ENCODE measurements at places on chromosomes 5 and 9. TPM values are rescaled to one million over a fixed set of nuclear protein-coding genes. Genes with fewer than 3 reads are reported as not detected.
A peak's percentile ranks its signal among the peaks of the same experiment; 100 is the strongest.

GRCh38 chr9:114317665-114318357 lies 5.1 kb upstream of the ORM1 start:
- no peak for DNase-seq

DNA sequence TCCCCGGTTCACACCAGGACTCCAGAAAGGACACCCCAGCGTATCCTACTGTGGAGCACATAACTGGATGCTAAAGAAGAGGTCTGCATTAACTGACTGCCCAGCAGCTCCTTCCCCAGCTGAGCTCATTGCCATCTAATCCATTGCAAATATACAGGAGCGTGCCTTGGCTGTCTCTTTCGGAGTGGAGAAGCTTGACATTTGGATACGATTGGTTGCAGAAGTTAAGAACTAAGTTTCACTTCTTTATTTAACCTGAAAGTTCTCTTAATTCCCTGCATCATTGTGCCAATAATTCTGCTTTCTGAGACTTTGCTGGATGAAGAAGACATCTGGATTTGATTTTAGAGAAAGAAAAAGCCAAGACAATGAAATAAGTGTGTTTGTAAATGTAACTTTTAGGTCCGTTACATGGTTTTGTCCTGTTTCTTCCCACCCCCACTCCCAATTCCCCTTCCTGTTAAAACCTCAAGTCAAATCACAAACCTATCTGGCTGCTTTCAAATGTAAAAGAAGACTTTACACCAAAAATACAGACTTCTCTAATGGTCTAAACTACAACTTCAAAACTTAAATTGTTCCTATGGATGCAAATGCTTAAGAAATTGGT lies 33.9 kb downstream of the TAS2R1 start:
- no peak for DNase-seq

DNA sequence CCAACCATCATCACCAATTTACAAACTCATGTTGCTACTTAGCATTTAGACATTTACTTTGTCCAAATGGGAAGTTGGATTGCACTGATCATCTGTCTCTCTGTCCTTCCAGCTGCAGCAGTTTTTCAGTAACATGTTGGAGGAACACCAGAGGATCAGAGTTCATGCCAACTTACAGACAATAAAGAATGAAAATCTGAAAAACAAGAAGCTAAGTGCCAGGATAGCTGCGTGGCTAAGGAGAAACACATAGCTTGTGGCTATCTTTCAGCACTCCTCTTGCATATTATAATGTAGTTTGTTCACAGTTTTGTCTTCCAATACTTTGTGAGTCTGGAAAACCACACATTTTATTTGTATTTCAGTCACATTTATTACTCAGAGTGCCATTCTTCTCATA lies 6.4 kb upstream of the ARL14EPL start:
- DNase-seq = no peak

GRCh38 chr5:134784946-134785620 lies 26.5 kb downstream of the DDX46 start:
- no peak for DNase-seq

GRCh38 chr5:145237843-145238242 lies 597.3 kb downstream of the PRELID2 start:
- DNase-seq = no peak

DNA sequence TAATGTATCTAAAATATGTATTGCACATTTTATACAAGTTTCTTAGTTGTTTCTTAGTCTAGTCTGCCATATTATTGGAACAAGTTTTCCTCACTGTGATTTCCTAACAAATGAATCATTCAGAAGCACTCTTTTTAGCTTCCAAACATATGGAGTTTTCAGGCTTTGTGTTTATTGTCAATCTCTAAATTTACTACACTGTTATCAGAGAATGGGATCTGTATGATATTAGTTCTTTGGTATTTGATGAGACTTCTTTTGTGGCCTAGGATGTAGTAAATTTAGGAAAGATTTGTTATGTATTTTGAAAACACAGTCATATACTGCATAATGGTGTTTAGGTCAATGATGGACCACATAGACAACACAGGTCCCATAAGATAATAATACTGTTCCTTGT lies 25.7 kb downstream of the SREK1IP1 start:
- DNase-seq = no peak

- DNase-seq = no peak
These were observed 42.9 kb downstream of the STARD4 start for GRCh38 chr5:111469293-111469896.

DNA sequence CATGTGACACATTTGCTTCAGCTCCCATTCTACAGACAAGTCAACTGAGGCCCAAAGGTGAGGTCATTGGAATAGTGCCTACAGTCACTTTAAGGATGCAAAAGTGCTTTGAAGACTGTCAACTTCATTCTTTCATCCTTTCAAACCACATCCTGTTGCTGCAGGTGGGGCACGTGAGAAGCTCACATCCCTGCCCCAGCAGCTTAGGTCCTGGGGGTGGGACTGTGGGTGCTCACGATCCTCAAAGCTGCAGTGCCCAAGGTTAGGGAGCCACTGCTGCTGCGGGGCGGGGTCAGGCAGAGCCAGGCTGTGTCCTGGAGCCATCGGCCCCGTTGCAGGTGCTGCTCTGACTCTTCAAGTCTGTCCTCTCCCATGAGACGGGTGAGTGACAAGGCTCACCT lies 57.9 kb upstream of the IER5L start:
- peak; percentile 39 for DNase-seq

- DNase-seq = no peak
These were observed 27.1 kb downstream of the GRAMD2B start for GRCh38 chr5:126450346-126450745.

GRCh38 chr5:31962351-31962751 lies 211.8 kb downstream of the GOLPH3 start:
- DNase-seq = no peak

GRCh38 chr5:80941496-80941895 lies 18.7 kb upstream of the RASGRF2 start:
- no peak for DNase-seq

DNA sequence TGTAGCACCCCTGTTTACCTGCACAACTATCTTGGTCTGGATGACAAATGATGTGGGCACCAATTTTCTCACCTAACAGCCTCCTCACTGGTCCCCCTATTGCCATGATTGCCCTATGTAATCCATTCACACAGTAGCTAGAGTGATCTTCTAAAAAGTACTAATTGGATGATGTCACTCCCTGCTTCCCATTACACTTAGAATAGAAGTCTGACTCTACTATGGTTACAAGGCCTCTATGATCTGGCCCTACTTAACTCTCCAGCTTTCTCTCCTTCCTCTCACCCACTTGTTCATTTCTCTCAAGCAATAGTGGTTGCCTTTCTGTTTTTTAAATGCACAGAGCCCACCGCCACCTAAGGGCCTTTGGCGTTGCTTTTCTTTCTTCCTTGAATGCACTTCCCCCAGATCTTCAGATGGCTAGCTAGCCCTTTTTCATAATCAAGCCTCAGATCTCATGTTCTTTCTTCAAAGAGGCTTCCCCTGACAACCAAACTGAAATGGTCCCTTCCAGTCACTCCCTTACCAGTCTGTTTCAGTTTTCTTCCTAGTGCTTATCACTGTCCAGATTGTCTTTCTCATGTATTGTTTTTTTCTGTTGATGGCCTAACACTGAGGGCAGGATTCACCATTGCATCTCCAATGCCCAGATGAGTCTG lies 8.7 kb downstream of the IGIP start:
- no peak for DNase-seq

DNA sequence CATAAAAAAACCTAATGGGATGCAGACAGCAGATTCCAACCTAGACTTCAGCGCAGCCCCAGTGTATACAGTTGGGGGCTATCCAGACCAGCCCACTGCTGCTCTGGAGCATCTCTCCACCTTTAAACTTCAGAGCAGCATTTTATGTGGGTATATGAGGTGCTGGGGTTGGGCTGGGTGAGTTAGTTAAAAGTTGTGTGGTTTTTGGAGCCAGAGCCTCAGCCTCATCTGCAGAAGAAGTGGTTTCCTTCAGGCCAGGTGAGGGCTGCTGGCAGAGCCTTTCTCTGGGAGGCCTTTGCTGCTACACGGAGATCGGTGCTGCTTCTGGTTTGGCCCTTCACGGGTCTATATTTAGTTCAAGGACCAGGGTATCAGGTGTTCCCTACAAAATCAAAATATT lies 228.3 kb downstream of the PDZD2 start:
- DNase-seq = no peak

GRCh38 chr5:90613459-90613858 lies 54.9 kb downstream of the ADGRV1 start:
- no peak for DNase-seq

DNA sequence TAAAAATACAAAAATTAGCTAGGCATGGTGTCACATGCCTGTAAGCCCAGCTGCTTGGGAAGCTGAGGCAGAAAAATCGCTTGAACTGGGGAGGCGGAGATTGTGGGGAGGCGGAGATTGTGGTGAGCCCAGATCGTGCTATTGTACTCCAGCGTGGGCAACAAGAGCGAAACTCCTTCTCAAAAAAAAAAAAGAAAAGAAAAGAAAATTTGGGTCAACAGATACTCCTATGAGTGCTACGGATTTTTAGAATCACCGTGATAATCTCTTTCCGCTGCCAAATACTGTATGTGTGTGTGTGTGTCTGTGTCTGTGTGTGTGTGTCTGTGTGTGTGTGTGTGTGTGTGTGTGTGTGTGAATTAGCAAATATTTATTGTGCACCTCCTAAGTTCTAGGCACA lies 64.4 kb downstream of the ARRDC3 start:
- no peak for DNase-seq

GRCh38 chr5:14431534-14431933 lies 150.1 kb upstream of the OTULINL start:
- DNase-seq = no peak

DNA sequence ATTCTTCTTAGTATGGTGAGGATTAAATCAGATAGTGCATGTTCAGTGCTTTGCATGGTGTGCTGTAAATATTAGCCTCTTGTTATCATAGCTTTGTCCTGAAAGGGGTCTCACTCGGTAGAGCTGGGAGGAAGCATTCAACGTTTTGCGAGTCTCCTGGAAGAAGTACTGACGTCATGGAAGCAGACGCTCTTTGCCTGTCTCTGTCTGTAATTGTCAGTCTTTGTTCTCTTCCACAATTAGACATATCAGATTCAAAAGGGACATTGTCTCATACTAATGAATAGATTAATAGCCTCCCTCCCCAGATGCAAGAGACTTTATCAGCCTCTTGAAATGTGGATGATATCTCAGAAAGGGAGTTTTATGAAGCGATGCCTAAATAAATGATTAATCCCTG lies 91.8 kb upstream of the CXCL14 start:
- no peak for DNase-seq

DNA sequence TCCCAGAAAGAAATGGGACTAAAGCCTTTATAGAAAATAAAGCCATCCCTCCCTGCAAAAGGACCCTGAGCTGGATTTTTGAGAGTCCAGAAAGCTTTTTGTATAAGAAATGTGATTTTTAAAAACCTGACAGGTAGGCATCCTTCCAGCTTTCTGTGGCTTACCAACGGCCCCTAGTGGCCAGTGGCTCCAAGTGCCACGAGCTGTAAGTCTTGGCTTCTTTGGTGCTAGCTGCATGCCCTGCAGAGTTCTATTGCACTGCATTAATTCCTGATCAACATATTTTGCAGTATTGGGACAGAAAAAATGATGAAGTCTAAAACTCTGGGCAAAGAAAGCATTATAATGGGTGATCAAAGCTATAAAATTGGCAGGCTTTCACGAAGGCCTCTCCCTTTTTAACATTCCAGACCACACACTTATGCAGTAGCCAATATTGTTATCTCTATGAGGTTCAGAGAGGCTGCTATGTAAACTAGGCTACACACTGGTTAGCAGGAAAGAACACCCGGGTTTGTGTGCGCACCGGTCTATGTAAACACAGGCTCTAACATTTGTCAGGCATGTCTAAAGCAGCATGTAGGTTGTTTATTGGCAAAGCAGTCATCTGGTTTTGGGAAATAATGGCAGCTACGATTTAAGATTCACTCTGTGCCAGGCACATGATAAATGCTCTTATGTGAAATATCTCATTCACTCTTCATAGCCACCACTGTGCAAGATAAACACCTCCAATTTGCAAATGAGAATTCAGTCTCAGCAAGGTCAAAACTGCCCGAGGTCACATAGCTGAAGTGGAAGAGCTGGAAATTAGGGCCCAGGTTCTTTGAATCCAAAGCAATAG lies 55.2 kb downstream of the NMUR2 start:
- DNase-seq = no peak

DNA sequence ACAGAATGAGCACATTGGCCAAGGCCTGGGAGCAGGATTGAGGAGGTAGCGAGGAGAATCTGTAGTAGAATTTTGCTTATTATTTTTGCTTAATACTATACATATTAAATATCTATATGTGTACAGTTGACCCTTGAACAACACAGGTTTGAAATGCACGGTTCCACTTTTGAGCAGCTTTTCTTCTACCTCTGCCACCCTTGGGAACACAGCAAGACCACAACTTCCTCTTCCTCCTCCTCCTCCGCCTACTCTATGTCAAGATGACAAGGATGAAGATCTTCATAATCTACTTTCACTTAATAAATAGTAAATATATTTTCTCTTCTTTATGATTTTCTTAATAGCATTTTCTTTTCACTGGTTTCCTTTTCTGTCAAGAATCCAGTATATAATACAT lies 541.4 kb downstream of the KCTD16 start:
- no peak for DNase-seq

DNA sequence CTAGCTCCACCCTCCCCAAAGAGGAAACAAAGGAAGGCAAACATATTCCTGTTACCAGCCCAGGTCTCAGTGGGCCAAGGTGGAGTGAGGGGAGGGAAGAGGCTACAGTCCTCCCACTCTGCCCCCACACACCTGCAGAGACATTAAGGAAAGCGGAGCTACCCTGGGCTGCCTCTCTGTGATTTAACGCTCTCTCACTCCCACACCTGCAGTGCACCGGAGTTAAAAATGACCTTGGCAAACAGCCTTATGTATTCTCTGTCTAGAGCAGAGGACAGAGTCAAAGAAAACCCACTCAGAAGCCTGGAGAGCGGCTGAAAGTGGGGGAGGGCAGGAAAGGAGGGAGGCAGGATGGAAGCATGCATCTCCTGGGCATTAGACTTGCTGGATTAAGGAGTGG lies 32.7 kb downstream of the KCNIP1 start:
- DNase-seq = peak; percentile 13

- DNase-seq = no peak
These were observed 115.4 kb downstream of the ZNF608 start for GRCh38 chr5:124630767-124631704.

- DNase-seq = no peak
These were observed 10.7 kb downstream of the IFNA5 start for GRCh38 chr9:21294364-21294774.

Gene TMEM232
- total RNA-seq = 0.86 TPM

Gene ENTREP1
- not detected for total RNA-seq

Gene RASGEF1C
- total RNA-seq = not detected

Gene FAM81B
- total RNA-seq = not detected

Gene FAXDC2
- not detected for total RNA-seq

Gene SPATA31E1
- total RNA-seq = not detected

Gene HACD4
- total RNA-seq = 3.1 TPM

Gene RAB14
- 40.6 TPM for total RNA-seq

Gene PCA3
- total RNA-seq = not detected

Gene TRIM36
- 0.33 TPM for total RNA-seq

Gene CDC20B
- 0.31 TPM for total RNA-seq

Gene DOCK2
- total RNA-seq = 526 TPM

Gene SLIT3
- total RNA-seq = 0.14 TPM

Gene C5orf58
- total RNA-seq = not detected

Gene JAKMIP2
- total RNA-seq = 5.5 TPM

Gene PCDHB15
- not detected for total RNA-seq

Gene ADAMTSL1
- not detected for total RNA-seq

Gene ANKRD18B
- total RNA-seq = 3.9 TPM

Gene WWC1
- total RNA-seq = not detected

Gene TMOD1
- total RNA-seq = 1.1 TPM

Gene CSF2
- total RNA-seq = 125 TPM
